ENCODE measurements at places on chromosomes 1 and 21. TPM values are rescaled to one million over a fixed set of nuclear protein-coding genes. Genes with fewer than 3 reads are reported as not detected.
A peak's percentile ranks its signal among the peaks of the same experiment; 100 is the strongest.

The SLC25A44 gene
- 14.2 TPM for total RNA-seq

The PRKCZ gene
- total RNA-seq, result 15.1 TPM

GRCh38 chr21:17782051-17782450 lies 37.1 kb downstream of the C21orf91 start:
- DNase-seq, result no peak

DNA sequence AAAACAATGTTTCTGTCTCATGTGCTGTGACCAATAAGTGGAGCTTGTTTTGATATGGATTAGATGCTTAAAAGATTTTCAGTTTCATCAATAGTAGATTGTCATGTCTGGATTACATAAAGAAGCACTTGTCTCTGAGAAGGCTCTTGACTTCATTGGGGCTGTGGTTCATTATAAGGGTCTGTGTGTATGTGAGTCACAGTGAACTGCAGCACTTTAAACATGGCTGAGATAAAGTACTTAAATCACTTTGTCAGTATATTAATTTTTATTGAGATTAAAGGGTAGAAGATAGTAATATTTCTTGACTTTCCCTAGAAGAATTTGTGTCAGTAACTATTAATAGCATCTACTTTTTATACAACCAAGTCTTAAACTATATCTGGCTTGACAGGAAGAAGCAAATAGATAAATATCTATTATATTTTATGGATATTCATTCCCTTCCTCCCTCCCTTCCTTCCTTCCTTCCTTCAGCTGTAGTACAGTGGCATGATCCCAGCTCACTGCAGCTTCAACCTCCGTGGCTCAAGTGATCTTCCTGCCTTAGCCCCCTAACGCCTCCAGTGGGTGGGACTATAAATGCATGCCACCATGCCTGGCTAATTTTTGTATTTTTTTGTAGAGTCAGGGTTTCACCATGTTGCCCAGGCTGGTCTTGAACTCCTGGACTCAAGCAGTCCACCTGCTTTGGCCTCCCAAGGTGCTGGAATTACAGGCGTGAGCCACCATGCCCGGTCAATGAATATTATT lies 48.8 kb downstream of the ZFYVE9 start:
- no peak for DNase-seq

DNA sequence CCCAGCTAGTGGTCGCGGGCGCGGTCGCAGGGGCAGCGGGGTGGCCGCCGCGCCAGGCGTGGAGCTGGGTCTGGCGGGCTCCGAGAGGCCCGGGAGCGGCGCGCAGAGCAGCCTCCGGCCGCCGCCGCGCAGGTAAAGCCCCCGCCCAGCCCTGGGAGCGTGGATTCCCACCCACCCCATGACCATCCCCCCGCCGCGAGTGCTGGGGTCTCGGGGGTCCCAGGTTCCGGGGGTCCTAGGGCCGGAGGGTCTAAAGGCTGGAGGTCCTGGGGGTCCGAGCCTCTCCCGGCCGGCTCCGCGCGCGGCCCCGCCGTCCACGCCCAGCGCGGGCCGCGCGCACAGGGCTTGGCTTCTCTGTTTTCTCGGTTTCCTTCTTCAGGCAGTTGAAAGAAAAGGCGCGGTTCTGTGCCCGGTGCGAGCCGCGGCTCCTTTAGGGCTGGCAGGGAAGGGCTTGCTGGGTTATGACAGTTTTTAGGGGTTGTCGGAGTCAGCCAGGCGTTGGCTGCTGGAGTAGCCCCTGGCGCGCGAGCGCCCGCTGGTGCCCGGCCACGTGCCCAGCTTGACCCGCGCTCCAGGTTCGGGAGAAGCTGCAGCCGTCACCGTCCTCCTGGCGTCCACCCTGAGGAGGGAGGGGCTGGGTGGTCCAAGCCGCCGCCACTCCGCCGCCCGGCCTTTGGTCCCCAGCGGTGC lies 359 bp downstream of the LRRC3 start:
- DNase-seq, result peak; percentile 77

GRCh38 chr1:101526813-101527212 lies 290.0 kb downstream of the S1PR1 start:
- no peak for DNase-seq

DNA sequence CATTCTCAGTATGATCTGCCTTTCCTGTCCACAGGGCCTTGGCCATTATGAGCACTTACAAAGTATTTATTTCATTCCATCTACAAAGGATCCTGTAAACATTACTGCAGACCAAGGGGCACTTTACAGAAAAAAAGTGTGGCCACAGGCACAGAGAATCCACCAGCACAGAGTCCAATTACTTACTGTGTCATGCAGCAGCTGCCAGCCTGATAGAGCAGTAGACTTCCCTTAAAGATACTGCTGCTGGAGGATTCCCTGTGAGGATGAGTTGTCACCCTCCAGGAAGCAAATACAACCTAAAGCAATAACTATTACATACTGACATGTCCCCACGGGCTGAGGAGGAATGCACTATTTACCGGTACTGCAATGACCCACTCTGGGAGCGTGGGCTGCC lies 97.1 kb upstream of the COG2 start:
- DNase-seq, result no peak

Data from right cardiac atrium (tissue), 5 donors.